Stimulated activated CD8-positive, alpha-beta memory T cell treated with anti-CD3 and anti-CD28 coated beads, Interleukin-4, amount 100 ng/mL, for 1 hour (primary cell): ENCODE measurements at places on chromosomes 4 and X.

DNA sequence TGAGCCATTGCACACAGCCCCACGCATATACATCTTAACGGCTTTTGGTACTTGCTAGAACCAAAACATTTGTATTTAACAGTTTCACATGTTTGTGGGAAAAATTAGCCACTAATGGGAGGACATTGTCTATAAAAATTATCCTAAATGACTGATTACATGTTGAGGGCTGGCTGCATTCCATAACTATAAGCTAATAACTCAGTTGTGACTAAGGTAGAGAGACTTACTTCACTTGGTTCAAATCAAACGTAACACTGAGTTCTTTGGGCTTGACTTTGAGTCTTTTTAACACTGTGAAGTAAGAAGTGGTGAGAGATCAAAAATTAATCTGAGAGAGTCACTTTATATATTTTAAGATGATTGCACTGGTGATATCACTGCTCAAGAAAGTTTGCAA, 47.9 kb upstream of the PGRMC2 start:
- DNase-seq, result no peak

GRCh38 chr4:104429150-104429741, 65.4 kb downstream of the CXXC4 start:
- DNase-seq, result no peak

GRCh38 chrX:31280580-31280979, 208.7 kb upstream of the FTHL17 start:
- no peak for DNase-seq

- no peak for DNase-seq
Measured at GRCh38 chr4:113682730-113683537, 78.6 kb downstream of the CAMK2D start.

GRCh38 chrX:72060921-72061490, 70.7 kb downstream of the RTL5 start:
- DNase-seq, result no peak

DNA sequence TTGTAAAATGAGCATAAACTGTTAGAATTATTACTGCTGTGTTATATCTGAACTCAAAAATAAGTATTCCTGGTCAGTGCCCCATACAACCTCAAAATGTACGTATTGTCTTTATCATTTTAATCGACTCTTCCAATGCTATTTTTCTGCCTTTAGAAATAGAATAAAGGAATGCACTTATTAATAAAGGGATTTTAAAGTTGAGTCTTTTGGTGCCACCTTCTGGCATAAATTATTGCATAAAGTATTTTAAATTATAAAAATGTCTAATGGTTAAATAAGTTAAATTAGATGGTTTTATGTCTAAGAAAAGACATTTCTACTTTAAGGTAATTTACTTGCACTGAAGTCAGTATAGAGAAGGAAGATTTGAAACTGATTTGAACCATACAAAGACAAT, 424.0 kb upstream of the NDST4 start:
- DNase-seq, result no peak

GRCh38 chr4:23768541-23768940, 121.3 kb downstream of the PPARGC1A start:
- DNase-seq, result no peak

- DNase-seq, result no peak
Measured at GRCh38 chr4:183855323-183856190, 49.5 kb upstream of the STOX2 start.

DNA sequence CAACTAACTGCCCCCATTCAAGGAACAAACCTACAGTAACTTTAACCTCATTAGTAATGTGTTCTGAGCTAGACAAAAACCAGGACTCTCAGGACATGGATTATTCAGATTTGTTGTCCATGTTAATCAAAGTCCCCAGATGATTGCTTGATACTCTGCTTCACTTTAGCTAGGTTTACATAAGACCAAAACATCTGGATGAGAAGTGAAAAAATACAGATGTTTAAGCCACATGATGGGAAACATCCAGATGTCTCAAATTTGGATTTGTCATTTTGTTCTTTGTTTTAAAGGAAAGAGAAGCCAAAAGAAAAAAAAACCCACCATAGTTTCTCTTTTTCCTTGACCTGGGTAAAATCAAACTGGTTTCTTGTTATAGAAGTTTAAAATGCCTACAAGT, 48.5 kb upstream of the NRK start:
- DNase-seq, result no peak

- no peak for DNase-seq
Measured at GRCh38 chr4:173536808-173537429, 6.9 kb upstream of the HAND2 start.

DNA sequence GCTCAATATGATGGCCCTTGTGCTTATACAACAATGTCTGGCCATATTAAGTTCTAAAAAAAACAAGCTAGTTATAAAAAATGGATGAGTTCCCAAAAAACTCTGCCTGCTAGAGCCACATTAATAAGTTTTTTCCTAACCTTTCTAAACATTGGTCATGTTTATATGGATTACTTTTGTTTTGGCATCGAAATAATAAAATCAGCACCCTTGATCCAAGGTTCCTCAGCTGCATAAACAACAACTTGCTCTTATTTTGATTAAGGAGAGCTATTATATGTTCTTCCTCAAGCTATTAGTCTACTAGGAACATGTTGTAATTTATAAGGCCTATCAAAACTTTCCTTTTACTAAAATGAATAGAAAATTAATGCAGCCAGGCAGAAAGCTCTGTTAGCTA, 48.4 kb downstream of the UNC5C start:
- DNase-seq, result no peak
